ENCODE measurements at places on chromosomes 3 and 15. TPM values are rescaled to one million over a fixed set of nuclear protein-coding genes. Genes with fewer than 3 reads are reported as not detected.

The STRA6 gene
- total RNA-seq: not detected

The CPA3 gene
- total RNA-seq: not detected

The PRSS50 gene
- total RNA-seq: not detected

The DAPK2 gene
- 2.1 TPM for total RNA-seq

The NLGN1 gene
- 20.1 TPM for total RNA-seq

The CLPX gene
- 28.3 TPM for total RNA-seq

The ANKRD63 gene
- total RNA-seq: not detected

The CAPN3 gene
- total RNA-seq: 8.6 TPM

The ABHD17C gene
- 3.8 TPM for total RNA-seq

The MYZAP gene
- not detected for total RNA-seq

The ACP3 gene
- total RNA-seq: 0.51 TPM

The SNX1 gene
- 40.5 TPM for total RNA-seq

The GP5 gene
- 0.11 TPM for total RNA-seq

The CCDC80 gene
- 1,174 TPM for total RNA-seq

The CADM2 gene
- total RNA-seq: not detected

The IMPDH2 gene
- total RNA-seq: 210 TPM

The PLA2G4E gene
- not detected for total RNA-seq

The NANOGP8 gene
- not detected for total RNA-seq

The OR5K1 gene
- total RNA-seq: not detected

The ECE2 gene
- total RNA-seq: not detected

The REC114 gene
- total RNA-seq: not detected

The AMOTL2 gene
- 347 TPM for total RNA-seq

The ASTE1 gene
- total RNA-seq: 4.8 TPM

The SLITRK3 gene
- not detected for total RNA-seq

The THAP10 gene
- 2.0 TPM for total RNA-seq
